ENCODE measurements at places on chromosomes 5 and 9.
A peak's percentile ranks its signal among the peaks of the same experiment; 100 is the strongest.

DNA sequence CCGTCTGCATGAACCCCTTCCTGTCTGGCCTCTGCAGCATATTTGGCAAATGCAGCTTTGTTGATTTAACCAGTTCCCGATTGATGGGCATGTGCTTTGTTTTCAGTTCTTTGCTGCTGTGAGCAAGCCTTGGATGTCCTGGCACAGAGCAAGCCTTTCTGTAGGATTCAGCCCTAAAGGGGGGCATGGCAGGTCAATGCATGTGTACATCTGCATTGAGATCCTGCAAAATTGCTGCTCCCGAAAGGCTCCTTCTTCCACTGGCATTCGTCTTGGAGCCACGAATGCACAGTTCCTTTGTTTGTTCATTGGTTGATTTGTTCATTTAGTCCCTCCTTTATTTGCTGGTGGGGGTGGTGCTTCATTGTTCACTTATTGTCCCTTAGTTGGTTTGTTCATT, 34.8 kb downstream of the COL5A1 start:
- no peak for DNase-seq

DNA sequence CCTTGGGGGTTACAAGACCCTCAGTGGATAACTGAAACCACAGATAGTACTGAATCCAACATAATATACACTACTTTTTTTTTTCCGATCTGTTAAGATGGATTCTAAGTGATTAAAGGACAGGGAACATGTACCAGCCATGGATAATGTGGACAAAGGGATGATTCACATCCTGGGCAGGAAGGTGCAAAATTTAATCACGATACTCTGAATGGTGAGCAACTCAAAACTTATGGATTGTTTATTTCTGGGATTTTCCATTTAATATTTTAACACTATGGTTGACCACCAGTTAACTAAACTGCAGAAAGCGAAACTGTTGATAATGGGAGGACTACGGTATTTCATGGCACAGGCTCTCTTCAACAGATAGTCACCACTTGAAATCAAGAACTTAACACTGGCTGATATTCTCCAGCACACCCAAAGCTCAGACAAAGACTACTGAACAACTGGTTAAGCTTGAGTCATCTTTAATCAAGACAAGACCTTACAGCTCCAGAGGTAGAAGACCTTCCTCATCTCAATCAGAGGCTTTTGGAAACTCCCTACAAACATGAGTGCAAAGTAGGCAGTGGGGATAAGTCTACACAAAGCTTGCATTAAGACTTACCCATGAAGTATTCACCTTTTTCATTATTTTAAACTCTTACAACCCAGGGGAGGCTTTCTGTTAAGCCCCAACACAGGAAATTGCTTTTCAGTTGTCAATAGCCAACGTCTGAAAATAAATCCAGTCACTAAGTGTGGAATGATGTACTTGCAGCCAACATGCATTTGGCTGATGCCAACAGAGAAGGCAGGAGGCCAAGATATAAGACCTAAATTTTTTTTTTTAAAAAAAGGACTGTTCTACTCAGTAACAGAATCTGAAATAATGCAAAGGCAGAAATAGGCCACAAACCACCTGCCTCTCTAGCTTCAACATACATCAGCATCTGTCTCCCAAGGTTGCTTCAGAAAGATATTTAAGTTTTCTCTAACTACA, 78.7 kb downstream of the ELAVL2 start:
- no peak for DNase-seq

GRCh38 chr5:1926471-1927341, 44.0 kb upstream of the IRX4 start:
- DNase-seq = no peak

GRCh38 chr5:160361624-160362228, 8.7 kb downstream of the C1QTNF2 start:
- DNase-seq = no peak

GRCh38 chr5:77993855-77994318, 217.7 kb upstream of the TBCA start:
- no peak for DNase-seq

GRCh38 chr5:127940854-127941253, 142.7 kb upstream of the SLC12A2 start:
- DNase-seq = no peak

- no peak for DNase-seq
Measured at GRCh38 chr5:107149243-107150005, 521.3 kb downstream of the EFNA5 start.

DNA sequence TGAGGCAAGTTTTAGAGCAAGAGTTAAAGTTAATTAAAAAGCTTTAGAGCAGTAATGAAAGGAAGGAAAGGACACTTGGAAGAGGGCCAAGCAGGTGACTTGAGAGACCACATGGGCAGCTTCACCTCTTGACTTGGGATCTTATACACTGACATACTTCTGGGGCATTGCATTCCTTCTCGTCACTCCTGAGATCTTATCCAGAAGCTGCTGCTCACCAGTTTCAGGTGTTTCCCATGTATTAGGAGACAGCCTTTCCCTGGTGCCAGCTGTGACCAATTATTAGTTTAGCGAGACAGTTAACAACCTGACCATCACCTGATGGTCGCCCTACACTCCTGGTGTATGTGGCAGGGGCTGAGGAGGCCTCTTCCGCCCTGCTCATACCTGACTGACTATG, 382.1 kb downstream of the KDM4C start:
- no peak for DNase-seq

- no peak for DNase-seq
Measured at GRCh38 chr5:3671337-3671736, 75.7 kb downstream of the IRX1 start.

DNA sequence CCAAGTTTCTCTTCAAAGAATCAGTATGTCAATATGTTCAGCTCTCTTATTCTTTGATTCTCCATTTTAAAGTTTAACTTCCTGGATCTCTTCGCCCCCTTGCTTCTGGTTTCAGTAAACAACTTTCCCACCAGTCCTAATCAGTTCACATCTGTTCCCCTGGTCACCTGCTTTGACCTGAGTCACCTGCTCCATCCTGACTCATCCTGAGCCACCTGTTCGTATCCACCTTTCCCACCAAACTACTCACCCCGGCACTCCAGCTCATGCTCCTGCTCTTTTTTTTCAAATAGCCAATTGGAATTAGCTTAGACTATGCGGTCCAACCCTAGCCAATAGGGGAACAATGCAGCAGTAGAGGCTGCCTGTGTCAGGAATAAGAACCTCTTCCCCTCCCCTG, 23.6 kb upstream of the CSF1R start:
- no peak for DNase-seq

- DNase-seq = no peak
Measured at GRCh38 chr9:16363916-16364315, 506.6 kb downstream of the BNC2 start.

GRCh38 chr5:179132586-179133355, 72.6 kb downstream of the ZNF354C start:
- no peak for DNase-seq

DNA sequence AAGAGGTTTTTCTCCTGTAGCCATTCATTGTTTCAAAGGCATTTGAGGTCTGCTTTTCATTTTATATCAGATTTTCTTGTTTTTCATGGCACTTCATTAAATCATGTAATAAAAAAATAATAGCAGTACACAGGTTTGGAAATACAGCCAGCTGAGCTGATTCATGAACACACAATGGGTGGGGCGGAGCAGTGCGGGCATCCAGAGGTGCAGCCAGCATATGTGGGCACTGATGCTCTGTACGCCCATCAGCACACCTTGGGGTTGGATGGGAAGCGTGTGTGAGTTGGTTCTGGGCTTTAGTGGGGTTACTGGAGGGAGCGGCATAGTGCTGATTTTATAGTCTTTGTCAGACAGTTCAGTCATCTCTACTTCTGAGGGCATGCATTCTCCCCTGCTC, 54.2 kb upstream of the IRX4 start:
- DNase-seq = no peak

DNA sequence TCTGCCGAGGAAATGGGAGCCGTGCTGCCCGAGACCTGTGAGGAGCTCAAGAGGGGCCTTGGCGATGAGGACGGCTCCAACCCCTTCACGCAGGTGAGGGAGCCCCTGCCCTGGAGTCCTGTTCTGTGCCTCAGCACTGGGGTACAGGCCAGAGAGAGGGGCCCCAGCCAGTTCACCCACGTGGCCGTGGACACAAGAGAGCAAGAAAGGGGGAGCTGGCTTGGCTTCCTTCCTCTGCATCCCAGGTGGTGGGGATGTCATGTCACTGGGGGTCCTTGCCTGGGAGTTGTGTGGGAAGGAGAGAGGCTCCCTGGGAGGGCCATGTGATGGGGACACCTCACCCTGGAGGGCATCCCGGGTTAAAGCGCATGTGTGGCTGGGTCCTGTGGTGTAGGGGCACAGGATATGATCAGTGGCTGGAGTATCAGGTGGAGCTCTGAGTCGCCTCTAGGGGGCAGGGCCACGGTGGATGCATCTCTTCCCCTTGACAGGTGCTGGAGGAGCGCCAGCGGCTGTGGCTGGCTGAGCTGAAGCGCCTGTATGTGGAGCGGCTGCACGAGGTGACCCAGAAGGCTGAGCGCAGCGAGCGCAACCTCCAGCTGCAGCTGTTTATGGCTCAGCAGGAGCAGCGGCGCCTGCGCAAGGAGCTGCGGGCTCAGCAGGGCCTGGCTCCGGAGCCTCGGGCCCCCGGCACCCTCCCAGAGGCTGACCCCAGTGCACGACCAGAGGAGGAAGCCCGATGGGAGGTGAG, 7.5 kb downstream of the N4BP3 start:
- DNase-seq = peak; percentile 3

DNA sequence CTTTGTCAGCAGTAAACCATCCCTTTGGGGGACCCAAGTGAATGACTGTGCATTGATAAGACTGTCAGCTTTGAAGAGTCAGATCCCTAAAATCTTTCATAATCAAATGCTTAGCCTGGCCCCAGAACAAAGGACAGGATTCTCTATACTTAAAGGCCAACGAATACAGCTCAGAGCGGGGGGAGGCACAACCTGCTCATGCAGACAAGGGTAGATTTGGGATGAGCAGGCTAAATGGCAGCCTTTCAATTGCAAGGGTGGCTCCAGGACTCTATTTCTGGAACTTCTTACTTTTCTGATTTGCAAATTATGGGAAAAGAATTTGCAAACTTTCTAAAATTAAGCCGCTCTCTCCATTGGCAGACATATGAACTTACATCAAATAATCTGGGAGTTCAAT, 66.4 kb downstream of the ELL2 start:
- DNase-seq = no peak

GRCh38 chr9:846852-847251, 5.4 kb downstream of the DMRT1 start:
- DNase-seq = no peak

- no peak for DNase-seq
Measured at GRCh38 chr9:36162211-36162738, 6.9 kb upstream of the CCIN start.

DNA sequence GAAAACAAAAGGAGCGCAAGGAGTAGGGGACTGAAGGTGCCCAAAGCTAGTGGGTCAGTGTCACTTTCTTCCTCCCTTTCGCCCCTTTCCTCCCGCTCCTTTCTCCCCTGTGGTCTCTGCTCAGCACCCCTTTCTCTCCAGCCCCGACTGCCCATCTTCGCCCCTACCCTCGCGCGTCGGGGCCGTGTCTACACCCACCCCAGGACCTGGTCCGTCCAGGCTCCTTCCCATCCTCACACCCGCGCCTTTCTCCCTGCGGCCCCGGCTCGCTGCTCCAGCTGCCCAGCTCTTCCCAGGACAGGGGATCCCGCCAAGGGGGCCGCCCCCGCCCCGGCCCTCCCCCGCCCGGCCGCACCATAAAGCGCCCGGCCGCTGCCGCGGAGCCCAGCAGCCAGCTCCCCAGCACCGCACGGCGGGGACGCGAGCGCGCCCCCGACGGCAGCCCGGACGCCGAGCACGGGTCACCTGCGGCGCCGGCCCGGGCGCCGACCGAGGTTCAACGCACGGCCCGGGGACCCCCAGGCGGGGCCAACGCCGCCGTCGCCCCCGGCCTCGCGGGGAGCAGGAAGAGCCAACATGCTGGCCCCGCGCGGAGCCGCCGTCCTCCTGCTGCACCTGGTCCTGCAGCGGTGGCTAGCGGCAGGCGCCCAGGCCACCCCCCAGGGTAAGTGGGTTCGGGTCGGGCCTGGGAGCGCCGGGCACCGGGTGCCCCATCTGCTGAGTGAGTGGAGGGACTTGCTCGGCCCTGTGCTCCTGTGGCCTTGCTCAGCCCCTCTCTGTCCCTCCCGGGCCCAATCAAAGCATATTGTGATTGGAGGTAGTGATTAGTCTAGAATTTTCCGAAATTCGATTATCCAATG, at the start of gene THBS4:
Gene THBS4 (plus strand): TSS at position 387 of the 860 bp plus-strand sequence. CDS start 190 bp downstream, at position 577.
- DNase-seq = no peak

- no peak for DNase-seq
Measured at GRCh38 chr9:37995348-37995737, 73.7 kb downstream of the SHB start.

GRCh38 chr5:77073667-77074066, 13.4 kb downstream of the ZBED3 start:
- no peak for DNase-seq

DNA sequence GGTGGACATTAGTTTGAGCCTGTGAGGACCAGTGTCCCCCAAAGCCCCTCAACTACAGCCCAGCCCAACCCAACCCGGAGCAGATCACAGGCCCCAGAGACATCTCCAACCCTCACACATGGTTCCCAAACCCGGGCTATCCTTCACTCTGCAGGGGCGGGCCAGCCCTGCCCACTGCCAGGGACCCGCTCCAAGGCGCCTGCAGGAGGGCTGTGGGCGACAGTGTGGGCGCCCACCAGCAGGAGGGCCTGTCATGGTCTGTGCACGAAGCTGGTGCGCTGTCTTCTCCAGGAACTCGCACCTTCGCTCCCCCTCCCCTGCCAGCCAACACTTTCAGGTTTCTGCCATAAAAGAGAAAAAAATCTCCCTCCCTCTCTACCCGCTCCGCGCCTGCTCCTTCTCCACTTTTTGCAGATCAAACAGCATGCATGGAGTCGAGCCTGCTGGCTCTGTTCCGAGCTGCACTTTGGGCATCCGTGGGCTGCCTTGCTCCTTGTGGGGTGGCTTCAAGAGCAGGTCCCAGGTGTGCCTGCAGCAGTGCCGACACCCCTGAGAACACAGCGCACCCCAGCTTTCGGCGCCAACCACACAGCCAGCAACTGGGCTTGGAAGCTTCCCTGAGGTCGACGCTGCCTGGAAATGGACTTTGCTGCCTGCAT, 133.7 kb upstream of the PPP1R26 start:
- no peak for DNase-seq

DNA sequence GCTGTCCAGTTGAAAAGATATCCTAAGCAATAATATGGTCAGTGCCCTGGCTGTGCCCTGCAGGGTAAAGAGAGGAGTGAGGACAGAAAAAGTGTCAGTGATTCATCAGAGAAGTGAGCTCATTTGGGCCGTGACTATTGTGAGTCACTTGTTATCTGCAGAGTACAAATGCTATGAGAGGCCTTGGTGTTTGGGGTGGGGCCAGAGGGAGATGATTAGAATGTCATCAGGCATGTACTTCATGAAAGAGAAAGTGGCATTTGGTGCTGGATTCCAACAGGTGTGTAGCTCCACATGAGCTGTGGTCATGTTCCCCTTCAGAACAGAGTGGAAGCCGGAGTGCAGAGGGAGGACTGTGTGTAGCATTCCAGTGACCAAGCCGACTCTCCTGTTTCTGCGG, 174.1 kb downstream of the KDM4C start:
- DNase-seq = no peak

DNA sequence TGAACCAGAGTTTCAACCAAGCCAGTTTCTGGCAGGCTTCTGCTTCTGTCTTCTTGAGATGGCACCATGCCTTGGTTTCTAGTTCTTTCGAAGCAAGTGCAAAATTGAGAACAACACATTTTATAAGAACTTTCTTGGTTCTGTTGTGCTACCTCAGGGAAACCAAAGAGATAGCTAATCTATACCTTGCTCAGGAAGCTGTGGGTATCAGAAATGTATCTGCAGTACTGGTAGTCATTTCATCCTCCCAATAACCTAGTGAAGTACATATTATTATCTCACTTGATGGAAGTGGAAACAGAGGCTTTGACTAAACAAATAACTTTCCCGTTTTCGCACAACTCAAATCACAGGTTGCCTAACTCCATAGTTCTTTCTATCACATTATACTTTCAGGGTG, 246.6 kb downstream of the ENC1 start:
- DNase-seq = no peak

All from fibroblast of the conjunctiva (primary cell).